Sigmoid colon (tissue), 7 donors: ENCODE measurements at places on chromosomes 2 and 18.

DNA sequence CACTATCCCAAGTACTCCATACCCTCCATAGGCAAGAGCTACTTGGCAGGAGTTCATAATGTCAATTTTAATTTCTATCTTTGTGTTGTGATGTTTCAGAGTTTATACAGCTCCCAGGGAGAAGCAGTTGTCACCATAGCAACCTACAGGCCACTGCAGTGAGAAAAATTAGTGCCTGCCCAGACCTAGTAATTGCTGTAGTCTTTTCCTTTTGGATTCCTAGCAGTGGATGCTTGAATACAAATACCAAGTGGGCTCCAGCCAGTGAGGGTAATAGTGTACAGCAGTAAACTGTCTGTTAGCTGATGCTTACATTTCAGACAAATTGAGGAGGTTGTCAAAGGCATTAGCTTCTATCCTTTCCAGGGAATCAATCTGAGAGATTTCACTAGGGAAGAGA, 26.7 kb downstream of the LHCGR start:
- H3K4me3 ChIP-seq: no peak overlapping the region
- no peak overlapping the region for H3K27ac ChIP-seq
- no peaks in the 10 kb centered on the region for H3K27me3 ChIP-seq
- peaks cover 10% of the 10 kb centered on the region for H3K4me1 ChIP-seq
- no peaks in the 10 kb centered on the region for H3K36me3 ChIP-seq

DNA sequence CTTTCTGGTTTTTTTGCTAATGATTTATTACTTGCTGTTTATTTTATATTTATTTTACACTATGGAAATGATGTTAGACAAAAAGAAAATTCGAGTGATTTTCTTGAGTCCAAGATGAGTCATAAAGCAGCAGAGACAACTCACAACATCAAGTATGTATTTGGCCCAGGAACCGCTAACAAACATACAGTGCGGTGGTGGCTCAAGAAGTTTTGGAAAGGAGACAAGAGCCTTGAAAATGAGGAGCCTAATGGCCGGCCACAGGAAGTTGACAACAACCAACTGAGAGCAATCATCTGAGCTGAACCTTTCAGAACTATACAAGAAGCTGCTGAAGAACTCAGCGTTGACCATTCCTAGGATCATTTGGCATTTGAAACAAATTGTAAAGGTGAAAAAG, 594.1 kb downstream of the SATB2 start:
- no peaks in the 10 kb centered on the region for H3K4me1 ChIP-seq
- no peak overlapping the region for H3K4me3 ChIP-seq
- H3K27me3 ChIP-seq: no peaks in the 10 kb centered on the region
- no peak overlapping the region for H3K27ac ChIP-seq
- no peaks in the 10 kb centered on the region for H3K36me3 ChIP-seq

- H3K27me3 ChIP-seq: peaks cover 41% of the 10 kb centered on the region
- H3K4me1 ChIP-seq: peaks cover 20% of the 10 kb centered on the region
- H3K4me3 ChIP-seq: peak overlapping the region; percentile 50
- H3K36me3 ChIP-seq: no peaks in the 10 kb centered on the region
Observed at GRCh38 chr2:26173776-26174482, 1.0 kb downstream of the GAREM2 start.

DNA sequence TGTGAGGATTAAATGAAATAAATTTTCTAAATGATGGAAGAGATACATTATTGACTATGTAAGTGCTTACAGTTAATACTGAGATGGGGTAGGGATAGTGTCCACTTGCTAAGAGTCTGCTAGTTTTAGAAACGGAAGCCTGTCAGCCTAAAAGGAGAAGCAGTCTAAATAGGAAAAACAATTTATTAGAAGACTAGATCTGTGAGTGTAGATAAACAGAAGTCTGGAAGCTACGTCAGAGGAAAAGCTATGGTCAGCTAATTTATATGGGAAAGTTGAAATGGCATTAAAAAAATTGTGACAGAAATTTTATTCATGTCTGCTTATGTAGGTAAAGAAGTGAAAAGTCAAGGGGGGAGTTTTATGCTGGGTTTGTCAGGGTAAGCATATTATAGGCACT, 1338.4 kb upstream of the CHAC2 start:
- no peak overlapping the region for H3K27ac ChIP-seq
- no peaks in the 10 kb centered on the region for H3K4me1 ChIP-seq
- no peak overlapping the region for H3K4me3 ChIP-seq
- no peaks in the 10 kb centered on the region for H3K36me3 ChIP-seq
- no peak for DNase-seq

DNA sequence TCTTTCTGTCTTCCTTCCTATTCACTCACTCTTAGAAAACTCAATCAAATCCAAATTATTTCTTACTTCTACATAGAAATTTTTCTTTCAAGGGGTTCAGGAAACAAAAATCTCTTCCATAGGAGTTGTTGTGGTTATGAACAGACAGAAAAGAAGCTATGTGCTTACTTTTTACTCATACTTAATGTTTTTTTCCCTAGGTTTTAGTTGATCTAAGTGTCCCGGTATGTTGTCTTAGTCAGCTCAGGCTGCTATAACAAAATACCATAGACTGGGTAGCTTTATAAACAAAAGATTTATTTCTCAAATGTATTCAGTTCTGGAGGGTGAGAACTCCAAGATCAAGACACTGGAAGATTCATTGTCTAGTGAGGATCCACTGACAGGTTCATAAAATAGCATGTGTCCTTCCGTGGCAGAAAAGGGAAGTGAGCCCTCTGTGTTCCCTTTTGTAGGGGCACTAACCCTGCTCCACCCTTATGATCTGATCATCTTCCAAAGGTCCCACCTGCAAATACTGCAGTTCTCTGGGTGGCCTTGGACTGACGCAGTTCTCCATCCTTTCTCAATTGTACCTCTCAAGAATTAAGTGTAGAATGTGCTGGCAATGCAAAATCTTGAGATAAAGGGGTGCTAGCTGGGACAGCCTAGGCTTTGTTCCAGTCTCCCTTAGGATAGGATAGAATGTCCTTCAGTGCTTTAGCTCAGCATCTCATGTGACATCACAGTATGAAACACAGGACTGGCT, 14.4 kb upstream of the VRK2 start:
- H3K4me3 ChIP-seq: no peak overlapping the region
- H3K4me1 ChIP-seq: no peaks in the 10 kb centered on the region
- H3K27ac ChIP-seq: no peak overlapping the region
- no peaks in the 10 kb centered on the region for H3K36me3 ChIP-seq
- no peaks in the 10 kb centered on the region for H3K27me3 ChIP-seq
- no peak for DNase-seq
